ENCODE measurements at places on chromosomes 5 and 9. TPM values are rescaled to one million over a fixed set of nuclear protein-coding genes. Genes with fewer than 3 reads are reported as not detected.

ORM2 gene
- not detected for total RNA-seq

- DNase-seq: no peak
Measured at GRCh38 chr9:69658987-69659675, 13.0 kb downstream of the APBA1 start.

NUTM2F gene
- total RNA-seq: not detected

DNA sequence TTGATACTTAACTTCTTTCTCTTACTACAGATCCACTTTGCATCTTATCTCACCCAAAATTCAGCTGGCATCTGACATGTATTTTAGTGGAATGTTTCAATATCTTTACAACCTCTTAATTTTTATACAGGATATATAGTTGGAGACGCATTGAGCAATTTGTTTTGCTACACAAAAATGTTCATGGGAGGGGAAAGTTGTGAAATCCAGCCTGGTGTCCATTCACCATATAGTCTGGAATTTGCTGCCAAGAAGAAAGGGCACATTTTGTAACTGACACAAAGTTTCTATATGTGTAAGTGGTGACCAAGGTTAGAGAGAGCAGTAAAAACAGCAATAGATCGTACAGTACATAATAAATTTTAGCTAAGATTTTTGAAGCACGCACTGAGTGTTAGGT is 14.0 kb upstream of the CHD1 start:
- no peak for DNase-seq

- DNase-seq: peak; percentile 51
Measured at GRCh38 chr9:94847486-94847885, 121.0 kb downstream of the AOPEP start.

- no peak for DNase-seq
Measured at GRCh38 chr5:74266836-74267235, 373.7 kb downstream of the ENC1 start.

- no peak for DNase-seq
Measured at GRCh38 chr5:130402906-130403305, 498.6 kb downstream of the CHSY3 start.

IGIP gene
- total RNA-seq: 1.8 TPM

All from Daoy (cell line).